Epithelial cell of proximal tubule (primary cell): ENCODE measurements at places on chromosomes 6 and 20. TPM values are rescaled to one million over a fixed set of nuclear protein-coding genes. Genes with fewer than 3 reads are reported as not detected.

Gene TSPO2
- total RNA-seq: not detected in 2 replicates

Gene ANKRD66
- not detected in 2 replicates for total RNA-seq

Gene CENPQ
- total RNA-seq: 13.1 and 14.0 TPM in 2 replicates

Gene SCRT2
- total RNA-seq: not detected in 2 replicates

Gene C6orf136
- 4.6 and 10.5 TPM in 2 replicates for total RNA-seq

Gene ADA
- total RNA-seq: 14.5 and 19.9 TPM in 2 replicates

Gene OR2J3
- total RNA-seq: not detected in 2 replicates

Gene RIMS1
- total RNA-seq: 0.17 and 0.58 TPM in 2 replicates

Gene PNPLA1
- not detected in 2 replicates for total RNA-seq

Gene GCLC
- 15.3 and 16.4 TPM in 2 replicates for total RNA-seq

Gene KCNK15
- 0.22 TPM in 1 of 2 replicates, not detected in the other for total RNA-seq

Gene RIPPLY2
- not detected in 2 replicates for total RNA-seq

Gene MCHR2
- total RNA-seq: not detected in 2 replicates

Gene NRSN2
- total RNA-seq: 49.1 and 52.4 TPM in 2 replicates

Gene ACSS1
- total RNA-seq: 3.9 and 4.1 TPM in 2 replicates

Gene UBR2
- total RNA-seq: 8.3 and 9.7 TPM in 2 replicates

Gene IRF4
- 0.23 TPM in 1 of 2 replicates, not detected in the other for total RNA-seq

Gene TMEM242
- 5.2 and 8.0 TPM in 2 replicates for total RNA-seq

Gene SLC2A10
- 4.6 and 12.5 TPM in 2 replicates for total RNA-seq

Gene TBPL1
- total RNA-seq: 24.7 and 40.5 TPM in 2 replicates

Gene MARCKS
- 133 and 177 TPM in 2 replicates for total RNA-seq

Gene CALHM5
- total RNA-seq: 0.07 and 0.12 TPM in 2 replicates

Gene VIP
- not detected in 2 replicates for total RNA-seq

Gene GLP1R
- total RNA-seq: 0.07 TPM in 1 of 2 replicates, not detected in the other

Gene FERMT1
- total RNA-seq: 21.8 and 26.1 TPM in 2 replicates

Gene OTOR
- not detected in 2 replicates for total RNA-seq

Gene F13A1
- 5.4 TPM in 1 of 2 replicates, not detected in the other for total RNA-seq

Gene HLA-DOA
- 1.6 TPM in 1 of 2 replicates, not detected in the other for total RNA-seq

Gene KCNQ5
- 1.4 and 1.7 TPM in 2 replicates for total RNA-seq

Gene RAD21L1
- total RNA-seq: 0.06 and 1.2 TPM in 2 replicates

Gene KCNG1
- total RNA-seq: 5.2 and 10.5 TPM in 2 replicates

Gene PNISR
- total RNA-seq: 25.0 and 47.7 TPM in 2 replicates

Gene PAX1
- total RNA-seq: not detected in 2 replicates

Gene AHCY
- 194 and 319 TPM in 2 replicates for total RNA-seq

Gene RBBP8NL
- 0.07 and 0.40 TPM in 2 replicates for total RNA-seq

Gene BPIFB1
- not detected in 2 replicates for total RNA-seq

Gene FAM229B
- 3.3 and 11.6 TPM in 2 replicates for total RNA-seq

Gene LSM2
- total RNA-seq: 112 and 157 TPM in 2 replicates

Gene PACSIN1
- total RNA-seq: 0.07 and 1.9 TPM in 2 replicates

Gene UBE2J1
- total RNA-seq: 47.2 and 58.5 TPM in 2 replicates

Gene ARG1
- total RNA-seq: not detected in 2 replicates

Gene GNAS-AS1
- 0.35 and 0.51 TPM in 2 replicates for total RNA-seq

Gene STX16
- 10.4 and 14.4 TPM in 2 replicates for total RNA-seq

Gene FYN
- total RNA-seq: 26.1 and 55.4 TPM in 2 replicates

Gene ULBP1
- total RNA-seq: 0.23 and 0.94 TPM in 2 replicates

Gene HACE1
- total RNA-seq: 7.9 and 16.2 TPM in 2 replicates

Gene MPIG6B
- not detected in 2 replicates for total RNA-seq

Gene FRMD1
- not detected in 2 replicates for total RNA-seq

Gene HLA-DOB
- total RNA-seq: 0.58 TPM in 1 of 2 replicates, not detected in the other

Gene RSPO4
- 0.07 and 1.2 TPM in 2 replicates for total RNA-seq
